Vagina (tissue), 2 donors: ENCODE measurements at places on chromosomes 13 and 19.

DNA sequence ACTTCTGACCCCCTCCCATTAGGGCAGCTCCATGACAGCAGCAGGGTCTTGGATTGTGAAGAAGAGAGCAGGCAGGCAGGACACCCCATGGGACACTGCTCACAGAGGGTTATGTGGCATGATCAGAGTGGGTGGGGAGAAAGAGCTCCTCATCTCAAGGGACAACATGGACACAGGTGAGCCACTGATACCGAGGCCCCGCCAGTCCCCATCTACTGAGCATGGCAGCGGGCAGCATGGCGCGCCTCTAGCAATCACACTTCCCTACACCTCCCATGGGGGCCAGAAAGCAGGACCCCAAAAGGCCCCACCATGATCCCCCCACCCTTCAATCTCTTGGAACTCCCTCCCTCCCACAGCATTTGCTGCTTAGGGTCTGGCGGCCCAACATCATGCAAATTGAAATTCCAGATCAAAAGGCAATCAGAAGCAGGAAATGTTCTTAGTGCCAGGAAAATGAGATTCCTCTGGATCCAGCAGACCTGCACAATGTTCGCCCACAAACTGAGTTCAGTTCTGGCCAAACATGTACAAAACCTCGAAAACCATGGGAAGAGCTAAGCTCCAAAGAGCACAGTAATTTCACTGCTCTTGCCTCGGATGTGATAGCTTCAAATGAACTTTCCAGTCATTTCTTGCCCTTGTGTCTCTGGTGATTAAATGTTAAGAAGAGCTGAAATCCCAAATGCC is 14.8 kb downstream of the DOCK9 start:
- DNase-seq = no peak

- no peak for DNase-seq
These were observed 367 bp downstream of the MFSD12 start for GRCh38 chr19:3556978-3557460.

DNA sequence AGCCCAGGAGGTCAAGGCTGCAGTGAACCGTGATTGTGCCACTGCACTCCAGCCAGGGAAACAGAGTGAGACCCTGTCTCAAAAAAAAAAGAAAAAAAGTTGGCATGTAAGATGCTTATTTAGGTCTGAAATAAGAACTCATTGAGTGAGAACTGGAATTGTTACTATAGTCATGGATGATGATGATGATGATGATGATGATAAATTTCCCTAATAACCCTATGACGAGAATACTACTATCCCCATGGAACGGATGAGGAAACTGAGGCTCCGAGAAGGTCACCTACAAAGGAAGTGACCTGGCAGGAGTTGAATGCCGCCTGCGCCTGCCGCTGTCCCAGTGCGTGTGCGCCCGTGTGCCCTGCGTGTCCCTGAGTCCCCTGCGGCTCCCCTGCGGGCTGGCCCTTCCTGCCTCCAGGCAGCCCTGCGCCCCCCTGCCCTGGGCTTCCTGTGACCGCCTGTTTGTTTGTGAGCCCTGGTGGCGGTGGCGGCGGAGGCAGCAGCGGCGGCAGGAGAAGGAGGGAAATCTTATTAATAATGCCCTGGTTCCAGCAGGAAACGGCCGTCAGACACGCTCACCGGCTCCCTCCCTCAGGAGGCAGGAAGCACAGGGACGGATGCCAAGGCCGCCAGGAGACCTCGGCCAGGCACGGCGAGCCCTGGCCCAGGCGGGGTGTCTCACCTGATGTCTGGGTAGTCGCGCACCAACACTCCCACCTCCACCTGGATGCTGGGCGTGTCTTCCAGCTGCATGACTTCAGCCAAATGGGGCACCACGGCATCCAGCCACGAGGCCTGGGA is 29.6 kb downstream of the EXOC3L2 start:
- DNase-seq = no peak

GRCh38 chr13:32989942-32990341 is 26.3 kb upstream of the KL start:
- DNase-seq = no peak

GRCh38 chr19:575527-576506 is 3.4 kb downstream of the BSG start:
- DNase-seq = no peak
